ENCODE measurements at places on chromosomes 7 and 10.
A peak's percentile ranks its signal among the peaks of the same experiment; 100 is the strongest.

- no peak for DNase-seq
Measured at GRCh38 chr7:159139202-159139601, 5.5 kb downstream of the VIPR2 start.

DNA sequence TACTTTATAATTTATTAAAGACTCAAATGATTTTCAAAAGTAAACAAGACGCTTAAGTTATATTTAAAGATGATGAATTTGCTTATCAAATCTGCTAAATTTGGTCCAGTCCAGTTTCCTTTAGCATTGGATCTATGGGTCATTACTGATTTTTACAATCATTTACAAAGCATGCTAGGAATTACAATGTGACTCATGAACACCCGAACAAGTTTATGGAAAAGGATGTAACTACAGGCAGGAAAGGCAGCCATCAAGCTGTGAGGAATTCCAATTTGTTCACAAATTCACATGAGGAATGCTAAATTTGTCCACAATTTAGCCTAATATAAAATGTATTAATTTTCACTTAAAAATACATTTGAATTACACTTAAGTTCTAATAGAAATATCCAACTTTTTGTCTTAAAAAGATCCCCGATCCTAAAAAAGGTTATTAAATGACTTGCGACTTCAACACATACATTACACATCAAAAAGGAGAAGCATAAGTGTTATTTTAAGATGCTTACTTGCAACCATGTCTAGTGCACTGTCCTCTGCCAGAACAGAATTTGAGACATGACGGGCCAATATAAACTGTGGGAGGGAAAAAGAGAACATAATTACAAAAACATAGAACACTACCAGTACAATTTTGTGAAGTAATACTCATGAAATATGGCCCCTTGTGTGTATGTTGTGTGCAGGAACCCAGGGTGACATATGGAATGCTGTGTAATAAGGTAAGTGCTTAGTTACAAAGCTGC is 194.2 kb upstream of the SLC26A5 start:
- peak; percentile 36 for DNase-seq

DNA sequence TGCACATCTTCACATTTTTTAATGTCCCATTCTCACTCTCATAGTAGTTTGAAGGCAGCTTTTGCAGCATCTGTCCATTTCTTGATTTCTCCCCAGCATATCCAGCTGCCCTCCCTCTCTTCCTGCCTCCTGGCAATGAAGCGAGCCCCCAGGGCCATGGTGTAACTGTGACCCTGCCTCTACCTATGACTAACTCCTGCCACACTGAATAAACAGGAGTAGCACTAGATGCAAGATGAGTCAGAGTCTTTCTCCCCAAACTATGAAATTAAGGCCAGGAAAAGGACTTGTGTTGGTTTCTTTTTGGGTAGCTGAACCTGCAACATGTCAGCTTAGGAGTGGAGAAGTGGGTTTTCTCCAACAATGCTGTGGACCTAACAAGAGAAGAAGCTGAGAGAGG is 329.0 kb downstream of the RNLS start:
- no peak for DNase-seq

GRCh38 chr7:7996568-7996967 is 28.0 kb downstream of the GLCCI1 start:
- no peak for DNase-seq

DNA sequence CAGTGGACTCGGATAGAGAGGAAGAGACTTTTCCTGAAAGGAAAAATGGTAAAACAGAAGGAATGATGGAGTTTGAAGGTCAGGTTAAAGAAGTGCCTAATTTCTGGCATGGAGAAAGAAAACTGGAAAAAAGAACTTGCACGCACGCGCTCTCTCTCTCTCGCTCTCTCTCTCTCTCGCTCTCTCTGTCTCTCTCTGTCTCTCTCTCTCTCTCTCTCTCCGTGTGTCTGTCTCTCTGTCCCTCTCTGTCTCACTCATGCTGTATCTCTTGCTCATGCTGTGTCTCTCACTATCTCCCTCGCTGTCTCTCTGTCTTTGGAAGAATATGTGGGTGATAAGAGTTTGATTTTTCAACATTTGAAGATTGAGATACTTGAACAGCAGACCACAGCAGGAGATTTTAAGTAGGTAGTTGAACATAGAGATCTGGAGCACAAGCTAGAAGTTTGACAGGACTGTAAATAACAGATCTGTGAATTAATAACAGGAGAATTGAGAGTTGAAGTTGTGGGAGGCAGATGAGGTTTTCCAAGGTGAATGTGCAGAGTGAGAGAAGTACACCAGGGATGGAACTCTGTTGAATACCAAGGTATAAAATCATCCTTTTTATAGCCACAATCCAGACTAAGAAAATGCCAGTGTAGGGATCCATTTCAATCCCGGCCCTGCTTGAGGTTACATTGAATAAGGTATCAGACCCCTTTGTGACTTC is 33.1 kb downstream of the ADD3 start:
- no peak for DNase-seq

- no peak for DNase-seq
Measured at GRCh38 chr10:123475466-123475865, 190.7 kb upstream of the GPR26 start.

- DNase-seq = no peak
Measured at GRCh38 chr10:64379898-64380297, 858.7 kb downstream of the REEP3 start.

DNA sequence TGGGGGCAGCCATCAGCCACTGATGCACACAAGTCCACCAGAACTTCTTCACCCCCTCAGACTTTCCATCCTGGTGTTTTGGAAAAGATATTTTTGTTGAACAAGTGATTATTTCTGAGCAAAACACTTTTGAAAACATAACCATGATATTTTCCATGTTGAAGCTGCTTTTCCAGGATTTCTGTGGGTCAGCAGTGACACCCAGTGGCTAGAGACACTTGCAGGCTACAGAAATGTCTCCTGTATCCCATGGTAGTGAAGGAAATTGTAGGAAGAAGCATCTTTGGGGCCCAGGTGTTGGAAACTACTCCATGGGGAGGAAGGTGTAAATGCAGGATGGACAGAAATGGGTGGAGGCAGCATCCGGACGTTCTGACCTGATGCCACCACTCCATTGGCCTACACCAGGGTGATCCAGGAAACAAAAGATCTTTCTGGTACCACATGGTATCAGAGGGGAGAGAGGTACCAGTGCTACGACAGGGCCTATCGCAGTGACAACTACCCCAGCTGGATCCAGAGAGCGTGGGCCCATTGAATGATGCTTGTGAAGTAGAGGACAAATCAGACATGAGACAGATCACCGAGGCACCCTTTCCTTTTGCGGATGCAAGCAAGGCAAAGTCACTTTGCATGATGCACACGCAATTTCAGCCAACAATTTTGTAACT is 111.7 kb upstream of the COBL start:
- no peak for DNase-seq

DNA sequence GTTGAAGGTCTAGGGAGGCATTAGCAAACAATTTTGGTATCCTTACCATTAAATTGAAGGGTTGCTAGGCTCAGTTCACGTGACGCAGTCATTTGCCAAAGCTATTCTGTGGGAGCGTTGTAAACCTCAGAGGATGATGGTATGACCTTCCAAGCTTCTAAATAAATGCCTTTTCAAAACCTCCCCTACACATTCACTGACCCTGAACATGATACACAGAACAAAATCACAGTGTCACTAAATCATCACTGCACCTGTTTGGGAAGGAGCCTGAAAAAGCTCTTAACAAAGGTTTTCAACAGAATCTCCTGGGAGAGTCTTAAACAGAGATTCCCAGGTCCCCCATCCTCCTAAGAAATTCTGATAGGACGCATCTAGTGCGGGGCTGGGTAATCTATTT is 13.2 kb upstream of the CCDC172 start:
- DNase-seq = no peak

DNA sequence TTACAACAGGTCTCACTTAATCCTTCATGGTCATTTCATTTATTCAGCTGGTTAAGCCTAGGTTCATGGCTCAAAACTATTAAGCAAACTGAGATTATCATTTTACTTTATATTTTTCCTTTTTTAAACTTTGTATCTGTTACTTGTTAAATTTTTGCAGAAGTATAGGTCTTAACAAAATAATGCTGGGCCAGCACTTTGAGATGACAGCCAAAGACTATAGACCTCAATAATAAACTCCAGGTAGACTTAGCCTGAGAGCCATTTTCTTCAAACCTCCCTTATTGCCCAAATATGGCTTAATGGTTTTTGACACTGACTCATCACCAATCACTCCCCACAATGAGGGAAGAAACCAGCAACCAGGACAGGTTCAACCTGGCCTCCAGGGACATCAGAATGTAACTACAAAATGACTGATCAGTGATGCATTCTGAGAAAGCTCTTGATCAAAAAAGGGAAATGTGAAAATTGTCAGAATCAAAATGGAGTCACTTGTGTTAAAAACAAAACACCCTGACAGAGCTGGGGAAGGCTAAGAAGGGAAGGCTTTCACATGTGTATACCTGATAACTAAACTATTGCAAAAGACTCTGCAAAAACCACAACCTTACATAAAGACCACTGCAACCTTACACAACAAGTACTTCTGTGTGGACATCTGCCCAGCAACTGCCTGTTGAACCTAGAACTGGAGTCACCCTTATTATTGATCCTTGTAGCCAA is 2.1 kb upstream of the CCDC126 start:
- DNase-seq = no peak

DNA sequence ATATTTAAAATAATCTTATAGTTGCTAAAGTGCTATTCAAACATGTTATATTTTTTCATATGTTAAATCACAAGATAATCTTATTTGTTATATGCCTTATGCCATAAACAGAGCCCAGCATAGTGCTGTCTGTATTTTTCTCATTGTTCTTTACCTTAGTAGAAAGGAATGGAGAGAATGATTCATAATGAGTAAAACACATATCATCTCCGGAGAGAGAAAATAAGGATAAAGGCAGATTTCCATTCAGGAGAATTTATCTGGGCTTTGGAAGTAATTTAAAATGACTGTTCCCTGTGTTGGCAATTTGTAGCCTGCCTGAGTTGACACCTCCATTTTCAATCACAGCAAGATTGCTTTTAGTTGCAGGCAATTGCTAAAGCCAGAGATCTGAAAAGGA is 30.2 kb downstream of the CHN2 start:
- no peak for DNase-seq

- DNase-seq = no peak
Measured at GRCh38 chr7:36838616-36839225, 114.4 kb upstream of the AOAH start.

- no peak for DNase-seq
Measured at GRCh38 chr7:150968056-150968733, 9.9 kb downstream of the KCNH2 start.

GRCh38 chr10:34758447-34758996 is 56.6 kb downstream of the PARD3 start:
- no peak for DNase-seq

- no peak for DNase-seq
Measured at GRCh38 chr7:72213081-72213480, 199.1 kb downstream of the CALN1 start.

GRCh38 chr7:124085179-124085578 is 52.3 kb upstream of the TMEM229A start:
- no peak for DNase-seq

- no peak for DNase-seq
Measured at GRCh38 chr10:83089335-83089734, 1050.0 kb upstream of the GHITM start.

DNA sequence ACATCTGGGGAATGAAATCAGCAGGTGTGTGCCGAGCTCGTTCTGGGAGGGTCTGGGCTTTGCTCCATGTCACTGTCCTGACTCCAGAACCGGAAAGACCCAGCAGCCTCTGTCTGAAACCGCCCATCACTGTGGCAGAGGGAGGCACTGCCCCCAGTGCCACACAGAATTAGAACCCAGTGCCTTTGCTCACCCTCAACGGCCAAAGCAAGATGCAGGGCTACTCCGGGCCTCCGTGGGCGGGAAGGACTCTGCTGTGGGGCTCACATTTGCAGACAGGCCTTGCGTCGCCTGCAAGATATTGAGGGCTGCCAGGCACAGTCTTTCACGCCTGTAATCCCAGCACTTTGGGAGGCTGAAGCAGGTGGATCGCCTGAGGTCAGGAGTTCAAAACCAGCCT is 219.2 kb upstream of the PPP2R2D start:
- DNase-seq = no peak

GRCh38 chr10:80158598-80159127 is 26.1 kb downstream of the PLAC9 start:
- peak; percentile 96 for DNase-seq

DNA sequence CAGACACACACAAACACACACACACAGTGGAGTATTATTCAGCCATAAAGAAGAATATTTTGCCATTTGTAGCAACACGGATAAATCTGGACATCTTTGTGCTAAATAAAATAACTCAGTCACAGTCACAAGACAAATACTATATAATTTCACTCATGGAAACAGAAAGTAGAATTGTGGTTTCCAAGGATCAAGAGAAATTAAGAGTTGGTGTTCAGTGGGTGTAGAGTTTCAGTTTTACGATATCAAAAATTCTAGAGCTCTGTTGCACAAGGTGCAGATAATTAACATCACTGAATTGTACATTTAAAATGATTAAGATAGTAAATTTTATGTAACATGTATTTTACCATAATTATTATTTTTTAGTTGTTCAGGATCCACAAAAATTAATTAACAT is 1235.0 kb downstream of the XPNPEP1 start:
- DNase-seq = no peak

- DNase-seq = no peak
Measured at GRCh38 chr10:98410135-98410743, 4.7 kb downstream of the PYROXD2 start.

DNA sequence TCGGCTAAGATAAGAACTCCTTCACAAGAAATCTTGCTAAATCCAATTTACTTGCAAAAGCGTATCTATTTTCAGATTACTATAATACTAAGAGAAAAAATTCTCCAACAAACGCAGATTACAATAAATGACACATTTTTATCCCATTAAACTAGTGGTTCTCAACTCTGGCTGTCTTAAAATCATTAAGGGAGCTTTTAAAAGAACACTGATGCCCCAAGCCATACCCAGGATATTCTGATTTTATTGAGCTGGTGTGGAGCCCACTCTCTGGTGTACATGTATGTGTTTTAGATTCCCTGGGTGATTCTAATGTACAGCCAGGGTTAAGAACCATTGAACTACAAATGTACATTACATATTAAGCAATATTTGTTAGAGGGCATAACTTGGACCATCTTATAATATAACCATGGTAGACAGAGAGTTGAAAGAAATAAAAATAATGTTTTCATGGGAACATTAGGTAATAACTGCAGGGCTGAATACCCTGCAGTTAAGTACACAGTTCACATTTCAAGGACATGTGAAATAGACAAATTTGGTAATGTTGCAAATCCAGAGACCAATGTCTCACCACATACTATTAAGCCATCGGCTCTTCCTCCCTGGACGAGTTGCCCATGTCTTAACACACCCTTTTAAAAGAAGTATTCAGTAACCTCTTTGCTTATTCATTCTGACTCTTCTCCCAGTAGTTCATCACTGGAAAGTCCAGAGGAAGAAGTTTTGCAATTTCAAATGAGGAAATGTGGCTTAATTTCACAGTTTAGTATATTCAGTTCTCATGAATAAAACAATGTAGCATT is 6.2 kb downstream of the GSAP start:
- no peak for DNase-seq

GRCh38 chr7:12741951-12742575 is 54.6 kb downstream of the ARL4A start:
- DNase-seq = no peak

GRCh38 chr7:45080265-45080957 is 8.4 kb downstream of the NACAD start:
- no peak for DNase-seq

All from fibroblast of skin of left biceps (primary cell).